ENCODE measurements at places on chromosomes 13 and 19.

GRCh38 chr19:44042147-44042546, 9.7 kb upstream of the ZNF223 start:
- DNase-seq, result no peak

DNA sequence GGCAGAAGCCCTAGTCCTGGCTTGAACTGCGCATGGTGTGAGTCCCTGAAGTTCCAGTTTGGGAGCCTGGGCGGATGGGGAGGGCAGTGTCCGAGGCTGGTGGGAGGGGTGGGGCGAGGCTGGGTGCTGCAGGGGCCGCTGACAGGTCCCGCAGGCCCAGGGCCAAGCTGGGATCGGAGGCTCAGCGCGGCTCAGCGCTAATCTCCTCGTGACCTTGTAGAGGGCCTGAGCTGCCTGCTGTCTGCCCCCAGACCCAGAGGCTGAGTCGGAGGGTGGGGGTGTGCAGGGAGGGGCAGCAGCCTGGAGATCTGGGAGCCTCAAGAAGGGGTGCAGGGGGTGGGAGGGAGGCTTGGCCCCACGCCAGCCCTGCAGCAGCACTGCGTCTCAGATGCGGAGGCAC, 3.0 kb downstream of the ATP1A3 start:
- DNase-seq, result no peak

GRCh38 chr13:75088915-75089314, 393.1 kb downstream of the TBC1D4 start:
- no peak for DNase-seq

- DNase-seq, result no peak
These were observed 10.1 kb upstream of the TIMM44 start for GRCh38 chr19:7953576-7953975.

- no peak for DNase-seq
These were observed 42.7 kb downstream of the KDM4B start for GRCh38 chr19:5011476-5012238.

DNA sequence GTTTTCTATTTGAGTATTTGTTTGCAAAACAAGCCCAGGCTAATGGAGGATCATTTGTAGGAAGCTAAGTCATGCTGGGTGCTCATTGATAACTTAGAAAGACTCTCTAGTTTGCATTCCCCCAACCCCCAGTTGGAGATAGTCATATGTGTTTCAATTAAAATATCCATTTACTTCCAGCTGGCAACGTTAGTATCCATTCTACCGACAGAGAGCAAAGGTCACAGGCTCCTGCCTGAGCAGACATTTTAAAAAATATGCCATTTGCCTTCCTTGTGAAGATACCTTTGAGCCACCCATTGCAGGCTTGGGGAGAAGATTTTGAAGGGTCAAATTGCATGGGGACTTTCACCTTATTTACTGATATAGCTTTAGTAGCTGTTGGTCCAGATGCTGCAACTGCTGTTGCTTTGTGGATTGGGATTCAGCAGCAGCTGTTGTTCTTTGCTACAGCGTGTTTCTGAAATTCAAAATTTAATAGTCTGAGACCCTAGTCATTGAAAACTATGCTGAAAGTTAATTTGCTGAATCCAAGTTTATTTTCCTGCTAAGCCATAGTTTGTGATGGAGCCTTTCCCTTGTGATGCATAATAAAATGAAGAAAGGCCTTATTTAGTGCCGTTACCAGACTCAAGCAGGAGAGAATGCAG, 335.1 kb downstream of the GPC6 start:
- DNase-seq, result no peak

DNA sequence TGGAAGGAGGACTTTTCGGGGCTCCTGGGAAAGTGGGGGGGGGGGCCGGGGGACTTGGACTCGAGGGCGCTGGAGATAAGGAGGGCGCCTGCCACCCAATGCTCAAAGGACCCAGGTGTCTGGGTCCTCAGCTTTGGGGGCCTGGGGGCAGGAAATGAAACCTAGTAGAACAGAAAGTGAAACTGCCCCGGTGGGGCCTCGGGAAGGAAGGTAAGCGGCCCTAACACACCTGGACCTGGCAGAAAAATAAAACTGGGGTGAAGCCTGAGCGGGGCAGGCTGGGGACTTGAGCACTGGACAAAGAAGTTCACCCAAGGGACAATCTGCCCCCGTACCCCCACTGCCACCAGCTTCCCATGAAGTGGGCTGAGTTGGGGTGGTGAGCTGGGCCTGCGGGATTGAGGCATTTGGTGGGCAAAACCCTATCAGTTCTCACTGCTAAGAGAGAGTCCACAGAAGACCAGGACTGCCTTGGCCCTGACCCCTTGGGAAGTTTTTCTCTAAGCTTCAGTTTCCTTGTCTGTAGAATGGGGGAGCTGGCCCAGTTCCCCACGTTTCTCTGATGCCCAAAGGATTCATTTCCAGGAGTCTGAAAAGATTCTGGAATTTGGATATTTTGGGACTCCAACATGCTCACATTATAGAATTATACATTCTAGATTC, 2.3 kb downstream of the PRKD2 start:
- DNase-seq, result peak; percentile 84

- DNase-seq, result no peak
These were observed 36.2 kb upstream of the GTF3A start for GRCh38 chr13:27388241-27388640.

DNA sequence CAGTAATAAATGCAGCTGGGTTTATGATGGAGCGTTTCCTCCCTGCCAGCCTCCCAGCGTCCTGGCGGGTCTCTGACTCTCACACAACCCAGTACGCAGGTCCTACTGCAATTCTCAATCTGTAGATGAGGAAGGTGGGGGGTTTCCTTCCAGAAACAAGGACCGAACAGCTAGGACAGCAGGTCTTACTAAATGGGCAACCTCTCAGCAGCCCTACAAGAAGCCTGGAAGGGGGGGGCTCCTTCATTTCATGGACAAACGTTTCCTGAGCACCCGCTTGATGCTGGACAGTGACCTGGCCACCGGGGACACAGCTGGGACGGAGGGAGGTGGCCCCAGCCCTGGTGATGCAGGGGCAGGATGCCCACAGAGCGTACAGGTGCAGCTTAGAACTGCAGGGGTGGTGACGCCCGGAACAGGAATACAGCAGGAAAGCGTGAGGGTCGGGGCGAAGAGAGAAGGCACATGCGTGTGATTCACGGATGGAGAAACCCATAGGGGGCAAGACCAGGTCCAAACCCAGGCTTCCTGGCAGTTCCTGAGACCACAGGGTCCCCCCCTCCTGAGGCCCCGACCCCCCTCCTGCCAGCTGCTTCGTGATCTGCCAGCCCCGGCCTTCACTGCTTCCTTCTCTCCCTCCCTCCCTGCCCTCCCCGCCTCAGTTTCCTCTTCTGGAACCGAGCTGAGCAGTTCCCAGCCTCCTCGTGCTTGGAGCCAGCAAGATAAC, 732 bp upstream of the C2CD4C start:
- no peak for DNase-seq

GRCh38 chr13:39602614-39603366, at the start of gene LHFPL6:
TSS of gene LHFPL6 (minus strand) at chr13:39603193.
- DNase-seq, result peak; percentile 70

DNA sequence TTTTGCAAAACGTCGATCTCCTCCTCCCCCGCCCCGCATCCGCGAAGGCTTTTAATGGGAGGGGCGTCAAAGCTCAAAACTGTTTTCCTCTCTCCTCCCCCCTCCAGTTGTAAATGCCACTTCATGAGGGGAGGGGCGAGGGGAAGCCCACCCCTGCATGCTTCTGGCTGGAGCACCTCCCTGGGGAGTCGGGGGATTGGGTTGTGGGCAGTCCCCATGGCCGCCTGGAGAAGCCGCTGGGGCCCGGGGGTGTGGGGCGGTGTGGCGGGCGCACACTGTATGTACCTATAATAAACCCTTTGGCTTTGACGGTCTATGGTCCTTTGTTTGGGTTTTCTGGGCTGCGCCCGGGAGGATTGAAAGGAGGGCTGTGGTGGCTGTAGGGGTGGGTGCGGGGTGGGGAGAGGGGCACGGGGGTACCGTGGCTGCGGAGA, 505 bp upstream of the SHKBP1 start:
- DNase-seq, result no peak

GRCh38 chr13:76600081-76600480, 286.1 kb downstream of the KCTD12 start:
- no peak for DNase-seq

GRCh38 chr13:44921931-44922758, 67.1 kb downstream of the NUFIP1 start:
- no peak for DNase-seq

- no peak for DNase-seq
These were observed 28.0 kb upstream of the OVOL3 start for GRCh38 chr19:36082916-36083315.

DNA sequence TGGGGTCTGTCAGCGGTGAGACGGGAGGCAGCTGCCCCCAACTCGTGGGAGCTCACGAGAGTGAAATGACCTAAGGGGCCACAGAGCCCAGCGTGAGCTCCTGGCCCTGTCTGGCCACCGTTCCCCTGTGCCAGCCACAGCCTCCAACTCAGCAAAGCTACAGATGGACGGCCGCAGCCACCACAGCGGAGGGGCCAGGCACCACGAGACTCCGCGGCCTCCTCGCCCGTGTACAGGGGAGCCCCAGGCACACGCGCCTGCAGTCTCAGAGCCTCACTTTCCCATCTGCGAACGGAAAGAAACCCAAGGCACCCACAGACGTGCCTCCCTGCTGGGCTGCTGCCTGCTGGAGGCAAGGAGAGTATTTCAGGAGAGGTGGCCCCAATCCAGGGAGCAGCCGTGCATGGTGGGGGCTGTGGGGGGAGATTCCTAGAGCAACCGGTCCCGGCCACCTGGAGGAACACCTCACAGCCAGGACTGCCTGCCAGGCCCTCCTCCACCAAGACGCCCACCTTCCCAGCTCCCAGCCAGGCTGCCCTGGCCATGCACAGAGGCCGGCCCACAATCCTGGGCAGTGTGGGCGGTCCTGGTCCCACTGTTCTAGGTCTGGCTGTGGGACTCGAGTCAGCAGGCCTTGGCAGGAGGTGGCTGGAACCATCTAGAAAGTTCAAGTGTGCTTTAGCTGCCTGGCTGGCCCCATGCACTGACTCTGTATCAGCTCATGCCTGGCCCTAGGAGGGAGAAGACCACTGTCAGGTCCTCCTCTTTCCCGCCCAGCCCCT, 1.9 kb downstream of the MKNK2 start:
- no peak for DNase-seq

DNA sequence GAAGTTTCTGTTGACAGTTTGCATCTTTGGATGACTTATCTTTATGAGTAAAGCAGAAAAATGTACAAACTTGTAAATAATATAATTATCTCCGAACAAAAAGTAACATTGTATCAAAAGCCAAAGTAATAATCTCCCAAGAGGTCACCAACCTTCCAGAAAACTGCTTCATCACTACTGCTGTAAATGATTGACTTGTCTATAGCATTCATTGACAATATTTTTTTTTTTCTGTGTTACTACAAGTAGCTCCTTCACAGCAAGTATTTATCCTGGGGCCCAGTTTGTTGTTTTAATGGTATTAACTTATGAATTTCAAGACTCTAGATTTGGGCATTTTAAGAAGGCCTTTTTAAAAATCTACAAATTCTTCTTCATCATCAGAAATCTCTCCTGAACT, 242.4 kb downstream of the KLF12 start:
- DNase-seq, result no peak

GRCh38 chr19:15200553-15201364, at the start of gene NOTCH3:
TSS of gene NOTCH3 (minus strand) at chr19:15200995. CDS start at chr19:15200905, 90 bp downstream.
- no peak for DNase-seq

- DNase-seq, result no peak
These were observed 1.4 kb upstream of the HSD17B14 start for GRCh38 chr19:48837687-48838086.

- no peak for DNase-seq
These were observed 303.6 kb upstream of the ZNF507 start for GRCh38 chr19:32041681-32042292.

- DNase-seq, result no peak
These were observed 17.9 kb upstream of the EPHX3 start for GRCh38 chr19:15249972-15250639.

DNA sequence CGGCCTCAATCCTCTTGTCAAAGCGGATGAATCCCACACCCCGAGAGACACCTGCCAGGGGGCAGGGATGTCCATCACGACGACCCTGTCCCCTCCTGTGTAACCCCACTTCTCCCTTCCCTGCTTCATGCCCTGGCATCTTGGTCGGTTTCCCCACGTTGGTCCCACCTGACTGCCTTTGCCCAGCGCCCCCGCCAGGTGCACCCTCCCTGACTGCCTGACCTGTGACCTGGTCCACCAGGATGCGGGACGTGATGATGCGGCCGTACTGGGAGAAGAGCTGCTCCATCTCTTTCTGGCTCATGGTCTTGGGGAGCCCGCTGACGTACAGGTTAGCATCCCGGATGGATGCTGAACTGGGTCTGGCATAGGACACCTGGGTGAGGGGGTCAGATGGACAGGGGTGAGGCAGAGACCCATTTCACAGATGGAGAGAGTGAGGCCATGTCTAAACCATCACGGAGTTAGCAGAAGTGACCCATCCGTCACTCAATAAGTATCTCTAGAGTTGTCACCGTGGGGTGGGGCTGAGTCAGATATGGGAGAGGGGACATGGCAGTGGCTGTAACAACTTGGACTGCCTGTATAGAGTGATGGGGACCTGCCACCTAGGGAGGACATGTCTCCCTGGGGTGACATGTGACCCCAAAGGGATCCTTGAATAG, 22.5 kb downstream of the ELAVL3 start:
- peak; percentile 11 for DNase-seq

- no peak for DNase-seq
These were observed 19.2 kb downstream of the MIER2 start for GRCh38 chr19:325173-325936.

DNA sequence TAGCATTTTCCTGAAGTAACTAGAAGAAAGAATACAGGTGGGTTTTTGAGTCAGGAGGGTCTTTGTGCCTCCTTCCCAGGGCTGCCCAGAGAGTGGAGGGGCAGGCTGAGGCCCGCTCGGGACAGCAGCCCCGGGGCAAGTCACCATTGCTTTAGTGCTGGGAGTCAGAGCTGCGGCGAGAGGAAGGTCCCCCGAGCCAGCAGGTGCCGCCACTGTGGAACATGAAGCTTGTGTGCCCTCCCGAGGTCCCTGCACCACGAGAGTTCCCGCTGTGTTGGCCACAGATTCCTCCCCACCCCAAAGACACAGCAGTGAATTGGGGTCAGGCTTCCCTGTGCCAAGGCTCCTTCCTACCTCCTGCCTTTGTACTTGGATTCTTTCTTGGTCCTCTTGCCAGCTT, 50.9 kb upstream of the TEX29 start:
- no peak for DNase-seq

GRCh38 chr13:105778196-105778595, 757.3 kb downstream of the EFNB2 start:
- DNase-seq, result no peak

DNA sequence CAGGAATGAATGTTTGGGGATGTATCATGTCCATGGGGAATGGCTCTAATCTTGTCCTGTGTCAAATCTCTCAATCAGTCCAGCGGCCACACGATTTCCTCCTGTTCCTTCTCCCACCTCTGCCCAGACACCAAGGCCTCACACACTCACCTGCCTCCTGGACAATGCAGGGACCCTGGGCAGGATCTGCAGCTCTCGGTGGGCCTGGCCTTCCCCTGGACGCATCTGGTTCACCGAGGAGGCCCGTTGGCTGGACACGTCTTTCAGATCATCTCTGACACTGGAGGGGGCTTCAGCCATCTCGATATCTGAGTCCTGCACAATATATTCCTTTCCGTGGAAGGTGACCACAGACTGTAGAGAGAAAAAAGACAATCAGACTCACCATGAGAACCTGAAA, 21.4 kb downstream of the ZSCAN5C start:
- no peak for DNase-seq

All from GM12891 (cell line).